Neural cell (in vitro differentiated cells): ENCODE measurements at places on chromosomes 5 and 9. TPM values are rescaled to one million over a fixed set of nuclear protein-coding genes. Genes with fewer than 3 reads are reported as not detected.

Gene SURF2
- 36.4 and 40.6 TPM in 2 replicates for polyA plus RNA-seq

Gene HK3
- 0.62 and 7.8 TPM in 2 replicates for polyA plus RNA-seq

Gene CNOT8
- polyA plus RNA-seq = 146 and 153 TPM in 2 replicates

Gene UNC13B
- polyA plus RNA-seq = 37.2 and 42.6 TPM in 2 replicates

Gene REEP2
- polyA plus RNA-seq = 146 and 177 TPM in 2 replicates

Gene FOXD4L6
- 0.40 and 2.3 TPM in 2 replicates for polyA plus RNA-seq

Gene FABP6
- polyA plus RNA-seq = 3.6 TPM in 1 of 2 replicates, not detected in the other

Gene IL3
- polyA plus RNA-seq = not detected in 2 replicates

Gene KLF4
- polyA plus RNA-seq = 0.92 and 1.4 TPM in 2 replicates

Gene GADD45G
- polyA plus RNA-seq = 158 and 161 TPM in 2 replicates
